ENCODE measurements at places on chromosomes 5 and 9.

GRCh38 chr5:100623719-100624118 is 88.5 kb downstream of the FAM174A start:
- no peak for DNase-seq

DNA sequence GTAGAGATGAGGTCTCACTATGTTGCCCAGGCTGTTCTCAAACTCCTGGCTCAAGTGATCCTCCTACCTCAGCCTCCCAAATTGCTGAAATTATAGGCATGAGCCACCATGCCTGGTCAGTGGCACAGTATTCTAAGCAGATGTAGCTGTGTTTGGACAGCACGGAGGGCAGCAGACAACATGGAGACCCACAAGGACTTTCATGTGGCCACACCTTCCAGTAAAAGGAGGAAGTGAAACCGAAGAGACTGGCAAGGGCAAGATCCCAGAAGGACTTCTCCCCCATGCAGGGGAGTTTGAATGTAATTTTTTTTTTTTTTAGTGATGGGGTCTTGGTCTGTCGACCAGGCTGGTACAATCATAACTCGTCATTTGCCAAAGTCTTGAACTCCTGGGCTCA is 172.2 kb downstream of the TRPM3 start:
- DNase-seq, result no peak

GRCh38 chr5:142810081-142810480 is 39.9 kb downstream of the ARHGAP26 start:
- no peak for DNase-seq

- DNase-seq, result no peak
Measured at GRCh38 chr5:31478901-31479300, 53.0 kb downstream of the DROSHA start.

DNA sequence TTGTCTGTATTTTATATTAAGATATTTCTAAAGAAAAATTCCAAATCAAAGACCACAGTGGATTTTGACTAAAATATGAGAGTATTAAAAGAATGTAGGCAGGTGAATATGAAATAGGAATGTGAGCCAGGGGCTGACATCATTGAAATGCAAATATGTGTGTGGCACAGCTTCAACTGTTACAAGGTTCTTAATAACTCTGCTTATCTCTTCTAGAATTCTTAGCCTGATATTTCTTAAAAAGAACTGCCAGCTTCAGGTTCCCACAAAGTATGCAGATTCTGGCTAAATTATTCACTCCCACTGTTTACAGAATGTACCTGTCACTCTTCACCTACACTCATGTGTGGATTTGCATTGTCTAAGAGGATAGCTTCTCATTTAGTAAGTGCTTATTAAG is 274.4 kb downstream of the DIRAS2 start:
- no peak for DNase-seq

- DNase-seq, result no peak
Measured at GRCh38 chr5:143192191-143192900, 211.1 kb downstream of the NR3C1 start.

- DNase-seq, result no peak
Measured at GRCh38 chr9:130444565-130445221, at the start of gene ASS1. Gene ASS1 (plus strand): TSS chr9:130444961. CDS start chr9:130452229, 7,268 bp downstream.

GRCh38 chr5:10896016-10896415 is 135.0 kb upstream of the DAP start:
- no peak for DNase-seq

GRCh38 chr5:352639-353611 is 31.4 kb downstream of the AHRR start:
- no peak for DNase-seq

GRCh38 chr5:126965487-126965886 is 64.9 kb downstream of the MARCHF3 start:
- DNase-seq, result no peak

DNA sequence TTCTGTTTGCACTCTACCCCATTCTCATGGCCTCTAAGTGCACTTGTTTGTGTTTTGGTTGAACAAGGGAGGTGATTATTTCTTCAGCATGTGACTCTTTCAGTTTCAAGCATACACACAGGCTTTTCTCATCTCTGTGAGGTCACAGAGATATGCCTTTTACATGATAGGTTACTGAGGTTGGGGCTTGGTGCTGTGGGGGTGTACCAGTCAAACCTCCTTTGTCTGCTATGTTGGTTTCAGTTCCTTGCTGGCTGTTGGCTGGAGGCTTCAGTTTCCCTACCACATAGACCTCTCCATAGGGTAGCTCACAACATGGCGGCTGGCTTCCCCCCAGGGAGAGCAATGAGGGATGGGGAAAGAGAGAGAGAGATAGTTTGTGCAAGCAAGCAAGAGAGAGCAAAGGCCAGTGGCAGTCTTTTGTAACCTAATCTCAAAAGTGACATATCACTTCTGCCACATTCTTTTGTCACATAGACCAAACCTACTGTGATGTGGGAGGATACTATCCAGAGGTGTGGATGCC is 96.7 kb upstream of the SEMA6A start:
- no peak for DNase-seq
